GM19239 (cell line): ENCODE measurements at places on chromosomes 1 and 21.

- DNase-seq = no peak
Observed at GRCh38 chr21:37863842-37864241, 52.4 kb downstream of the KCNJ6 start.

GRCh38 chr21:40152476-40152875 is 285.2 kb downstream of the PCP4 start:
- no peak for DNase-seq

GRCh38 chr1:198203434-198203833 is 46.6 kb downstream of the NEK7 start:
- DNase-seq = no peak

DNA sequence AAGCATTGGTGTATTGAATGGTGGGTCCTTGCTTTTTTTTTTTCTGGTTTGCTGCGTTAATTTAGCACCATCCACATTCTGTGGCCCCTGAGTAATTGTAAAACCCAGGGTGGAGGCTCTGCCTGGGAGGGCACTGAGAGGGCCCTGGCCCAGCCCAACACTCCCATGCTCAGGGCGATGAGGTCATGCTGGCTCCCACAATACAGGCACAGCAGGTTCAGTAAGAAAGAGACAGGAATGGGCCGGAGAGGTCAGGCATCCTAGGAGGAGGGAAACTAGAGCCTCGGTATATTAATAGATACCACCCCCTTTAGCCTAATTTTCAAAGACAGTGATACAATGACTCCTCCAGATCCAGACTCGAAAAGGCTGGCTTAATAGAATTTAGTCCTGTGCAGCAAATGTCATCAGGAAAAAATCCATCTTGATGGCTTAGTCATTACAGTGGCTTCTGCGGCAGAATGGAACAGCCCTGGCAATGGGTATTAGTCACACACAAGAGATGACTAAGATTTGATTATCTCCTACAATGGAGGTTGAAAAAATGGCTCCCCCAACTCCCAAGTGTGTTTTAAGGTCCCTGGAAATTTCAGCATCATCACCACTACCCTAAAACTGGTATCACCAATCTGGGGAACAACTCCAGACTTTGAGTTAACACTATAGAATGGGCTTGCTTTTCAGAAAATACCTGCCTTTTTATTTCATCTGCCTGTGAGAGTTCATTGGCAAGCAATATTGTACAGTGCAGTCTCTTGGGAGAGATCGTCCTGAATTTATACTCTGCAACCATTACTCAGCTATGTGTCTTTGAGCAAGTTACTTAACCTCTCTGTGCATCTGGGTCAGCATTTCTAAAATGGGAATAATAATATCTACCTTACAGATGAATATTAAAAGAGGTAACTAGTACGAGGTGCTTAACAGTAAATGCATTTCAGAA is 43.9 kb upstream of the LYST start:
- DNase-seq = no peak

DNA sequence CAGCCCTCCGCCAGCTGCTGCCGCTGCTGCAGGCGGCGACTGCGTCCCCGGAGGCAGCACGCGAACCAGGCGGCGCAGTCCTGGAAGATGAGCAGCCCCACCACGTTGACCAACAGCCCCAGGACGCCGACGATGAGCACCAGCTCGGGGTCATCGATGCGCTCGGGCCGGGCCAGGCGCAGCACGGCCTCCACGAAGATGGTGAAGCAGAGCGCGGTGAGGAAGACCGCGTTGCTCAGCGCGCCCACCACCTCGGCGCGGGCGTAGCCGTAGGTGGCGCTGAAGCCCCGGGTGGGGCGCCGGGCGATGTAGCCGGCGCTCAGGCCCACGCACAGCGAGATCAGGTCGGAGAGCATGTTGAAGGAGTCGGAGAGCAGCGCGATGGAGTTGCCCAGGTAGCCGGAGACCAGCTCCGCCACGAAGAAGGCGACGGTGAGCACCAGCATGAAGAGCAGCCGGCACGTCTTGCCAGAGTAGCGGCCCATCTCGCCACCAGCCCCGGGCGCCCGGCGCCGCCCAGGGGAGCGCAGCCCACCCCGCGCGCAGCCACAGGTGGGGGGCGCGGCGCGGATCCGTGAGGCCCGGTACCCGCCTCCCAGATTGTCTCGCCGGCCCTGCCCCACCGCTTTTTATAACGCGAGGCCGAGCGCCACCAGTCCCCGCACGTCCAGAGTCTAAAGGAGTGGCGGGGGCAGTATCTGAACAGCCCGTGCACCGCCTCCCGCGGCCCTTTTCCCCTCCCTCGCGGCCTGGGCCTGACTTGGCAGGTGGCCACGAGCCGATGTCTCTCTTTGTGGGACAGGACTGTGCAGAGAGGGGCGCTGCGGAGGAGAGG is at the start of gene SLC30A10:
Gene SLC30A10 (minus strand): TSS at position 602 of the 835 bp plus-strand sequence. CDS start 117 bp downstream, at position 485.
- no peak for DNase-seq

DNA sequence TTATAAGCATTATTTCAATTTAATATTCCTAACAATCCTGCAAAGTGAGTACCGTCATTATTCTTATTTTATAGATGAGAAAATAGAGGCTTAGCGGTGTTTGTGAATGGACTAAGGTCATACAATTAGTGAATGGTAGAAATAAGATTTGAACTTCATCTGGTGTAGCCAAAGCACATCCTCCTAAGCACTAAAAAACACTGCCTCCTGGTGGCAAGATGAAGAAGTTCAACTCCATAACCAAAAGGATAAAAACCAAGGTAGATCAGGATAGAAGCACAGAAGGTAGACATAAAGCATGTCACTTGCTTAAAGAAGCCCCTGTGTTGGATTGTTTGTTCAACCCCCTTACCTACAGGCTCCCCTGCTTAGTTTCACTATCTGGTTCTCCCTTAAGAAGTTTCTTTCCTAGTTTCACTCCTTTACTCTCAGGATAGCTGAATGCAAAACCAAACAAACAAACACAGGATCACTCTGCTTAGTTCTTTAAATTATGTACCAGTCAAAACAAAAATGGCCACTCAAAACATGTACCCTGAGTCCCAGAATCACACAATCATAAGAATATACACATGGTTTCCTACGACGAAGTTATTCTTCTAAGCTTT is 12.7 kb upstream of the AIM2 start:
- DNase-seq = no peak
